Fibroblast of skin of back (primary cell): ENCODE measurements at places on chromosomes 6 and 20.
A peak's percentile ranks its signal among the peaks of the same experiment; 100 is the strongest.

DNA sequence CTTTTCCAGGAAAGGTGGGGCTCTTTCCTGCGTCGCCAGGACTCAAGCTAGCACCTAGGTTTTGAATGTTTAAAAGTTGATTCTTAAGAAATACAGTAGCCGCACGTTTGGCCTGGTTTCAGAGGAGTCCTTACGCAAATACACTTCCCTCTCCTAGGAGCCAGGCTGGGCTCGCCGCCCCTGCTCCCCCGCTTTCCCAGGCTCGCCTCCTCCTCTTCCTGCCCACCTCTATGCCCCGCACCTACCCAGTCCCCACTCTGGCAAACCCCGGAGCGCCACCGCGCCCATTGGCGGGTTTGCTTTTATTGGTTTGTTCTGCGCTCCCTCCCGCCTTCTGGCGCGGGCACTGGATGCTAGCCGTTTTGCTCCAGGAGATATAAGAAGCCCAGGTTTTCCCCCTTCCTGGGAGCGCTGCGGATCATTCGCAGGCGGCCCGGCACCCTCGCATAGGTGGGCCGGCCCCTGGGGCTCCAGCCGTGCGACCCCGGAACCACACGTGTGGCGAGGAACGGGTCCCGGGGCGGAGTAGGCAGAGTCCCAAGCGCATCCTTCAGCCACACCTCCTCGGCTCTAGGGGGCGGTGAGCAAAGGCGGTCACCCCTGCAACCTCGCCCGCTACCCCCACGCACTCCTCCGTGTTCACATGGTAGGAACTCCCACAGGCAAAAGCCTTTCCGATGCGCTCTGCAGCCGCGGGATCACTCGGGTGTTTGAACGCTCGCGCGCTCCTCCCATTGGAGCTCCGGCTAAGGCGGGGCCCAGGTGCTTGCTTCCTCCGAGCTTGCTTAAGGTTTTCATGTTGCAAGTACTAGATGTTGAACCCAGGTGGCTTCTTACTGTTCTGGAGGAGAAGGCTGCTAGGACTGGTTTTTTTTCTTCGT, 119.0 kb downstream of the RTN4IP1 start:
- no peak for DNase-seq

DNA sequence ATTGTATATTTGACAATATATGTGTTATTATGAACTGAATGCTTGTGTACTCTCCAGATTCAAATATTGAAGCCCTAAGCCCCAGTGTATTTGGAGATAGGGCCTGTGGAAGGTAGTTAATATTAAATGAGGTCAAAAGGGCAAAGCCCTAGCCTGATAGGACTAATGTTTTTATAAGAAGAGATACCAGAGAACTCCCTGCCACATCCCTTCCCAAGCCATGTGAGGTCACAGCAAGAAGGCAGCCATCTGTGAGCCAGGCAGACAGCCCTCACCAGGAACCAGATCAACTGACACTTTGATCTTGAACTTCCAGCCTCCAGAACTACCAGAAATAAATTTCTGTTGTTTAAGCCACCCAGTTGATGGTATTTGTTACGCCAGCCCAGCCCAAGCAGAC, 36.4 kb upstream of the FBXL4 start:
- no peak for DNase-seq

DNA sequence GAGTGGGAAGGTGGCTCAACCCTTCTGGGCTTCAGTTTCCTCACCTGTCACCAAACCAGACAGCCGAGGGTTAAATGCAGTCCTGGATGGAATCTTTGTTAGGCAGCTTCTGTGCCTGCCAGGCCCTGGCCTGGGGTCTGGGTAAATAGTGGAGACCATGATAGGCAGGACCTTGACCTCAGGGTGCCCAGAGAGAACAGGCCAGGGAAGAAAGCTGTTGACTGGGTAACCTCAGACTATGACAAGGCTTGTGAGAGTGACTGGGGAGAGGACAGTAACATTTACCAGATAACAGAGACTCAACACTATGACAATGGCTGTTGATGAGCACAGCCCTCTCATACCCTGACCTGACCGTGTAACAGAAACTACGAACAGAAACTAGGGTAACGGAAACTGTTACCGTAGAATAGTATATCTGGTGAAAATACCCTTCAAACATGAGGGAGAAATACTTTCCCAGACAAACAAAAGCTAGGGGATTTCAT, 218.3 kb downstream of the PREX1 start:
- DNase-seq = no peak

DNA sequence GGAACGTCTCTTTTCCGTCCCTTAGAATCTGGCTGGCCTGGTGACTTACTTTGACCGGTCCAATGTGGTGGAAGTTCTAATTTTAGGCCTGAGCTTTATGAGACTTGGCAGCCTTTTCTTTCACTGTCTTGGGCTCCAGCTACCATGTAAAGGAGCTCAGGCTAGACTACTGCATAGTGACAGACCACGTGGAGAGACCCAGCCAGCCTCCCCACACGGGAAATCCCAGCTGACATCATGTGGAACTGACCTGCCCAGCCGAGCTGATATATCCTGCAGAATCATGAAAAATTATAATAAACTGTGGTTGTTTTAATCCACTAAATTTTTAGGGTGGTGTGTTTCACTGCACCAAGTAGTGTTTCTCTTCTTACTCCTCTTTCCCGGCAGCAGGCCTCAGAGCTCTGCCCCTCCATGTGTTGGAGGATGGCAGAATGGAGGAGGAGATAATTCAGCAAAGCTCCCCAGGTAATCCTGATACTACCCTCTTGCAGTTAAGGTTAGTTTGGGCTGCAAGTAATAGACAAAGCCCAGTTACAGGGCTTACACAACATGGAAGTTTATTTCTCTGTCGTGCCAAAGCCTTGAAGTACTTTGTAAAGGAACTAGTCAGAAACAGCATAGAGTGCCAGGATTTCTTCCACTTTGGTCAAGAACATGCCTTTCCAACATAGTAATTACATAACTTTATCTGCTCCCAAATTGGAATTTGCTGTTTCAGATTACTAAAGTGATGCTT, 87.5 kb downstream of the SH3BGRL2 start:
- peak; percentile 7 for DNase-seq

DNA sequence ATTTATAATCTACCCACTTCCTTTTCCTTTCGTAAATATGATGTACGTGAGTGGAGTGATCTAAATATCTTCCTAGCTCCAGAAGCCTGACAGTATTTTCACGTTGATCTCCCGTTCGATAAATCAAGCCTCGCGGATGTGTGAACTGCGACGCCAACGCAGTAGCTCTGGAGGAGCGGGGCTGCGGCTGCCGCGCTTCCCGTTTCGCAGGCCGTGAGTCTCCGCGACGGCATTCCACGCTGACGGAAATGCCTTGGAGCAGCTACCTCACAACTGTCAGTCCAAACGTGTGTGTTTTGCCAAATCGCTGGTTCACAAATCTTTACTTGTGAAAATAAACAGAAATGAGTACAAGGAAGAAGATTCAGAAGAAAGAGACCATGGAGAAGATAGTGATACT, 41.2 kb downstream of the BTBD3 start:
- DNase-seq = no peak

GRCh38 chr20:47906348-47906660, 121.0 kb upstream of the SULF2 start:
- no peak for DNase-seq

- no peak for DNase-seq
Measured at GRCh38 chr6:109052852-109053251, 41.8 kb downstream of the SESN1 start.

- no peak for DNase-seq
Measured at GRCh38 chr20:48002517-48002970, 217.3 kb upstream of the SULF2 start.

DNA sequence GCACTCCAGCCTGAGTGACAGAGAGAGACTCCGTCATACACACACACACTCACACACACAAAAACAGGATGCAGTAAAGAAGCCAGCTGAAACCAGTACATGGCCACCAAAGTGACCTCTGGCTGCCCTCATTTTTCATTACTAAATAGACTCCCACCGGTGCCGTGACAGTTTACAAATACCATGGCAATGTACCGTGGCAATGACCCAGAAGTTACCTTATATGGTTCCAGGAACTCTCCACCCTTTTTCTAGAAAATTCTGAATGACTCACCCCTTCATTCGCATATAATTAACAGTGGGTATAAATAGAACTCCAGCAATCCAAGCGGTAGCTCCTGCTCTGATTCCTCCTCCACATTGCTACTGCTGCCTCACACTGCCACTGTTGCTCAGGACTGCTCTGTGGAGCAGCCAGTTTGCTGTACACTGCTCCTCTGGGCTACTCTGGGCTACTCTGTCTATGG, 57.7 kb downstream of the SNX5 start:
- DNase-seq = peak; percentile 88

DNA sequence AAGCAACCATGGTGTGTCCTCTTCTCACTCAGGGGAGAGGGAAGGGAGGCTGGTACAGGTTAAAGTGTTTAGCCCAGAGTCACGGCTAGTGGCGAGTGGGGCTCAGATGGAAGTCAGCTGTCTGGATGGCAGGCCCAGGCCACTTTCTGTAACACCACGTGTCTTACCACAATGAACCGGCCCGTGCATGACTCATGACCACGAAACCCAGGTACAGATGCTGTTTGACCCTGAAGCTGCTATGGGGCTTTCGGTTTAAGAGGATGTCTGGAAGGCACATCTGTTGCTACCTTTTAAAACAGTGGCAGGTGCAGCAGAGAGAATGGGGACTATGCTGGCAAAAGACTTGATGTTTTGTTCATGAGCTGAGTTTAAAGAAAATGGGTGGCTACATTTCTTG, 36.5 kb upstream of the MPC1 start:
- no peak for DNase-seq

- no peak for DNase-seq
Measured at GRCh38 chr6:88807622-88808021, 155.8 kb downstream of the RNGTT start.

GRCh38 chr20:62697468-62697912, 11.1 kb upstream of the NTSR1 start:
- DNase-seq = no peak

DNA sequence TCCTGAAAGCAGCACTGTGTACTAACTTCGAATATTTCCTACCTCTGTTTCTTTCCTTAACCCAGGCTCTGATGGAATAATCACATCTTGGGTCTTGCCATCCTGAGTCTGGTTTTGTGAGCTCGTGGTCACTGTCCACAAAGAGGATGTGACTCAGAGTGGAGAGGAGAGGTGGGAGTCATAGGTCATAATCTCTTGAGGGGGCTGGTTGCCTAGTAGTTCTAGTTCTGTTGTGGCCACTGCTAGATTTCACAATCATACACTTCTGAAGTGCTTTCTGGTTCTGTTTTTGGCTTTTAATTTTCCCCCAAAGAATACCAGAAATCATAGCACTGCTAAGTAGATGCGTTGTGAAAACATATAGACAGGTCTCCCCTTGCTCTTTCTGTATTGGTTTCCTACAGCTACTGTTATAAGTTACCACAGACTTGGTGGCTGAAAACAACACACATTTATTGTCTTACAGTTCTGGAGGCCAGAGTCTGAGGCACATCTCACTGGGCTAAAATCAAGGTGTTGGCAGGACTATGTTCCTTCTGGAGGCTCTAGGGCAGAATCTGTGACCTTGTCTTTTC, 102.8 kb downstream of the NRSN1 start:
- DNase-seq = peak; percentile 8

DNA sequence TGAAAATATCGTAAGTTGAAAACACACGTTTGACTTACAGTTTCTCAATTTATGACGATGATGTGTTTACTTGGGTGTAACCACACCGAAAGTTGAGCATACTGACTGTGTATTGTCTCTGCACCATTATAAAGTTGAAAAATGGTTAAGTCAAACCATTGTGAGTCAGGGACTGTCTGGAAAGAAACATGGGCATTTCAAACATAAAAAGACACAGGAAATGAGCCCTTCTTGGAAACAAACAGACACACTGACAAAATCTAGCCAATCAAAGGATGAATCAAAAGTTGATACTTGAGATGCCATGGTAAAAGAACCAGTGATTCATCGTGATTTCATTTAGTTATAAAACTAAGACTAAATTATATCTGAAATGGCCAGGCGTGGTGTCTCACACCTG, 5.3 kb downstream of the POPDC3 start:
- peak; percentile 58 for DNase-seq

- peak; percentile 95 for DNase-seq
Measured at GRCh38 chr6:110537208-110538123, 61.1 kb upstream of the SLC22A16 start.

- DNase-seq = peak; percentile 67
Measured at GRCh38 chr6:163814494-163815364, 400.2 kb downstream of the QKI start.

DNA sequence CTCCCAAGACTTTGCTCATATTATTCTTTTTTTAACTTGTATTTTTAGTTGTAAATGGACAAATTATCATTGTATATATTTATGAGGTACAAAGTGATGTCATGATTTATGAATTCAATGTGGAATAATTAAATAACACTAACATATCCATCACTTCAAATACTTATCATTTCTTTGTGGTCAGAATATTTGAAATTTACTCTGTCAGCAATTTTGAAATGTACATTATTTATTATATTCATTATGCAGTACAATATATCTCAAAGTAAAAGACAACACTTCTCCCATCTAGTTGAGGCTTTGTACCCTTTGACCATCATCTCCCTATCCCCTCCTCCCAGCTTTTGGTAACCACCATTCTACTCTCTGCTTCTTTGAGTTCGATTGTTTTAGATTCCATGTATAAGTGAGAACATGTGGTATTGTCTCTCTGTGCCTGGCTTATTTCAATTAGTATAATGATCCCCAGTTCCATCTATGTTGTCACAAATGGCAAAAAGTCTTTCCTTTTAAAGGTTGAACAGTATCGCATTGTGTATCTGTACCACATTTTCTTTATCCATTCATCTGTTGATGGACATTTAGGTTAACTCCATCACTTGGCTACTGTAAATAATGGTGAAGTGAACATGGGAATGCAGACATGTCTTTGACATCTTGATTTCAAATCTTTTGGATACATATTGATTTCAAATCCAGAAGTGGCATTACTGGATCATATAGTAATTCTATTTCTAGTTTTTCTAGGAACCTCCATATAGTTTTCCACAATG, 197.2 kb downstream of the KIF6 start:
- DNase-seq = no peak

DNA sequence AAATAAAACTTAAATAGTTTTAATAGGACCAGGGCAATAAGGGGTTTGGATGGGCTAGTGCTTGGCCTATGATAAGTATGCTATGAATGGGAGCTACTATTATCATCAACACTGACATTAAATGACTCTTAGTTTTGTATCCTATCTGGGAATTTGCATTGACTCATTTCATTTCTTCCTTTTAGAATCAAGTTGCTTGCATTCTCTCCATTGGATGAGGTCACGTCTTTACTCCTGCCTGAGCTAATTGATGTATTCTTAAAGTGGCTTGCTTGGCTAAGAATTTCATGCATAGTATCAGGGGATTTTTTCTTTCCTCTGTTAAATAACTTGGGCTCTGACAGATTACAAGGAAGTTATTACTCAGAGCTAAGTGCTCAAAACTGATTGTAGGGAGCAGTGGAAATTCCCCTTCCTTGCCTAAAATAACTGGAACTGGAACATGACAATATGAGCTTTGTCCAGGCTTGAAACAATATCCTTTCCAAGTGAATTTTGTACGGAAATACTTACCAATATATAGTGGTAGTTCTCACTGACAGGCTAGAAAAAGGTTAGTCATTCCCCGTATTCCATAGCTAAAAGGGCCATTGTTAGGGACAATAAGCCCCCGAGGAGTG, 169.9 kb downstream of the BCAS1 start:
- peak; percentile 93 for DNase-seq
